Activated CD4-positive, alpha-beta T cell treated with anti-CD3 and anti-CD28 coated beads for 36 hours (primary cell): ENCODE measurements at places on chromosomes 7 and 10.

GRCh38 chr7:95317546-95317945, 6.8 kb downstream of the PON1 start:
- no peak for DNase-seq

GRCh38 chr7:82985144-82985802, 177.4 kb downstream of the PCLO start:
- no peak for DNase-seq

DNA sequence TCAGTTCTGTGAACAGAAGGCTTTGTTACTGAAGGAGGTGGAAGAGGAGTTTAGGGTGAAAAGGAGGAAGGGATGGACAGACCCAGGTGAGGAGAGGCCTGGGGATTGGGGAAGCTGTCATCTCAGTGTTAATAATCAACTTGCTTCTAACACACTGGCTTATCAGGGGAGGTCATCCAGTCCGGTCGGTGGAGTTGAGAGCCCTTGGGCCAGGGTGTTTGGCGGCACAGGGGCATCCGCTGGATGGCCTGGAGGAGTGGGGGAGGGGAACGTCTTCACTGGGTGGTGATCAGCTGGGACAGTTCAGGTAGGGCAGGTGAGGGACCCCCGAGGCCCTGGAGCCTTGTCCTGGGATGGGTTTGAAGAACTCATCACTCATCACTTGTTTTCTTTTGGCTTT, 33.9 kb downstream of the SHH start:
- DNase-seq, result no peak

DNA sequence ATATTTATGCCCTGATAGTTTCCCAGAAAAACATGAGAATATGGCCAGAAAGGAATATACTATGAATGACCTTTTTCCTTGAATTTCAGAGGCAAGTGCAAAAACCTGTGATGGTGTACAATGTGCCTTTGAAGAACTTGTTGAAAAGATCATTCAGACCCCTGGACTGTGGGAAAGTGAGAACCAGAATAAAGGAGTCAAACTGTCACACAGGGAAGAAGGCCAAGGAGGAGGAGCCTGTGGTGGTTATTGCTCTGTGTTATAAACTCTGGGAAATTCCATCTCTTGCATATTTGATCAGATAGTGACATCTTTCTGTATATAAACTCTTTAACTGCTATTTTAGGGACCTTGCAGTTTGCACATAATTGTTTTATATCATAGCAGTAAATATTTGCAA, 33.7 kb downstream of the RAB18 start:
- no peak for DNase-seq

DNA sequence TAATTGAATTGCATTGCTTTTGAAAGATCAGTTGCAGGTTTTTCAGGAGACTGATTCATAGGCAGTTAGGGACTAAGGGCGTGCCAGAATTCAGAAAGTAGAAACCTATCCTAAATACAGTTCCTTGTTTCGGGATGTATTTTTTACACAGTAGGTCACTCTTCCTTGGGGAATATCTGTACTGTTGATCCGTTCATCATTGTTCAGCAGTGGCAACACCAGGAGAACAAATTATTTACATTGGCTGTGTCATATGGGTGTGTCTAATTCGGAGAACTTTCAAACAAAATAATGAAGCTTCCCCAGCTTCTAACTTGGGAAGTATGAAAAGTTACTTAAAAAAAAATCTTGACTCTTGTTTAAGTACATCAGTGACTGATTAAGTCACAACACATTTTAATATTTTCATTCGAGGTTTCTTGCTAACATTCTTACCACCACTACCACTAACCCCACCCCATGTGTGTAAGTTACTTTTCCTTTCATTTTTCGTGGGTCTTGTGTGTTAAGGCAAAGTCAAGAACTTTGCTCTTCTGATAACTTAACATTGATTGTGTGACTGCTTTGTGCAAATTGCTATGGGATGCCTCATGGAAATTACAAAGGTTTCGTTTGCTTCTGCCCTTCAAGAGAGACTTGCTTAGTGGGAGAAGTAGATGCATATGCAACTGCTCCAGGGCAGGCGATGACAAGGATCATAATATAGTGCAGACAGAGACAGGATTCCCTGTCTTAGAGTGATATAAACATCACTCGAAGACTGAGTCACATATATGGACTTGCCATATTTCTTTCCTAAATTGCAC, 43.8 kb upstream of the RPA3 start:
- DNase-seq, result peak; percentile 20

DNA sequence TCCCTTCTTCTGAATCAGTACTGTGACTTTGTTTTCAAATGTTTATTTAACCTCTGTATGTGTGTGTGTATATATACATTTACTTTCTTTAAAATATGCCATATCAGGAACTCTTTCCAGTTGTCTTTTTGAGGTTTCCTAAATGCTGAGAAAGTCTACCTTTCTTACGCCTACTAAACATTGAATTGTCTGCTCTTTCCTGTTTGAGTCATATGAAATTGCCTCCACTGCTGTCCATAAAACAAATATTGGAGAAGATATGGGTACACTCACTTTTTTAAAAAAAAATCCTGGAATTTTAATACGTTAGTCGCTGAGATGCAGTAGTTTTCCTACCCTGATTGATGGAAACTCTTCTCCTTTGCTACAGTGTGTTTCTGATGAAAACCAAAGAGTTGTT, 298.7 kb upstream of the TEX47 start:
- DNase-seq, result no peak
